ENCODE measurements at places on chromosomes 1 and 21. TPM values are rescaled to one million over a fixed set of nuclear protein-coding genes. Genes with fewer than 3 reads are reported as not detected.

PLPPR5 gene
- 0.05 TPM for total RNA-seq

GRCh38 chr21:36615274-36615964 is 83.5 kb upstream of the SIM2 start:
- no peak for DNase-seq

- no peak for DNase-seq
Measured at GRCh38 chr21:46551636-46552241, 53.1 kb downstream of the S100B start.

GRCh38 chr1:224519874-224520273 is 85.3 kb upstream of the WDR26 start:
- no peak for DNase-seq

PRAMEF27 gene
- not detected for total RNA-seq

ANGPTL1 gene
- not detected for total RNA-seq

- DNase-seq = peak; percentile 67
Measured at GRCh38 chr1:9289090-9289534, 3.6 kb upstream of the SPSB1 start.

DNA sequence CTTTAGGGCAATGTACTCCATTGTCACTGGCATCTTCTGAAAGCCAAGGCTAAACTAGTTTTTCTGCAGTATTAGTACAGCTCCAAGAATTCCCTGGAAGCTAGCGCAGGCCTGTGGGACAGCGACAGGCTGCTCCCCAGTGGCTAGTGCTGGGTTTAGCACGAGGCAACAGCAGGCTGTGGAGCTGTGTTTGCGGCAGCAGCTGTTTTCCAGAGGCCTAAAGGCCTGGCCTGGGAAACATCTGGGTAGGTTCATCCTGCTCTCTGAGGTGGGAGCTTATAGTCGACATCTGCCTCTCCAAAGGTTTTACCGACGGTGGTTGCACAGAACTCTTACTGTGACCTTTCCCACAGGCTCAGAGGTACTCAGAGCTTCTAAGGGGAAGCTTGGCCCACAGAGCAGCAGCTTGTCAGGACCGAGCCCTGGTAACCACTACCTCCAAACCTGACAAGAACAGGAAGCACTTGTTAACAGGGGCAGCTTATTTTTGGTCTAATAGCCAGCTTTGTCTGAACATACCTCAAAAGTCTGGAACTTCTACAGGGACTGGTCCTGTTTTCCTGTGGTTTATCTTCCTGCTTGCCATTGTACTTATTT is 17.2 kb downstream of the CC2D1B start:
- no peak for DNase-seq

- peak; percentile 75 for DNase-seq
Measured at GRCh38 chr1:19067182-19067911, 110.9 kb upstream of the IFFO2 start.

DNA sequence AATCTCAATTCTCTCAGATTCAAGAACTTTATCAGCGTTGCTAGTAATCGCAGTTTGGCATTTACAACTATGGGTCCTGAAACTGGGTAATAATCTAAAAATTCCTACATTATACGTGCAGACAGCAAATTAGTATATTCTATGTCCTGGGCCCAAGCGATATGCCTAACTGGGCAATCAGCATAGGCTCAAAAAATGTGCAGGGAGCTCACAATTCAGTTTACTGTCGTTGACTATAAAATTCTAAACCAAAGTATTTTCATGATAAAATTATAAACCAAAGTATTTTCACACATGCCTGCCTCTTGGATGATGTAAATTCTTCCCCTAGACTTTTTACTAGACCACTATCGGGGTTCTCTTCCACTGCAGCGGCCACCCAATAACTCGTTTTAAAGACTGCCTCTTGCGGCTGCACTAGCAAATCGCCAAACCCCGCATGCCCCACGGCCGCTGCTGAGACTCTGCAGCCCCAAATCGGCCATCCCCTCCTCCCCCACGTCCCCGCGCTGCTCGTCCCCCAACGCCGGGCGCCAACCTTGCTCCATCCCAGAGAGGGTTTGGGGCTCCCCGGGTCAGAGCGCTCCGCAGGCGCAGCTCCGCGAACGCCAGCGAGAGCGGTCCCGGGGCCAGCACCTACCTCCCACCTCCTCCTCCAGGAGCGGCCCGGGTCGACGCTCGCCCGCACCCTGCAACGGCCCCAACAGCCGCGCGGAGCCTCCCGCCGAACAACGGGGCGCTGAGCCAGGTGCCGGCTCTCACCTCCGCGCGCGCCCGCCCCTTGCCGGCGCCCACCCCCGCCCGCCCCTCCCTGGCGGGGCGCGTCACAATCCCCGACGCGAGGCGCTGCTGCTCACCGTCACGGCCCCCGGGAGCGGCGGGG is 506 bp downstream of the SSX2IP start:
- DNase-seq = no peak

DNA sequence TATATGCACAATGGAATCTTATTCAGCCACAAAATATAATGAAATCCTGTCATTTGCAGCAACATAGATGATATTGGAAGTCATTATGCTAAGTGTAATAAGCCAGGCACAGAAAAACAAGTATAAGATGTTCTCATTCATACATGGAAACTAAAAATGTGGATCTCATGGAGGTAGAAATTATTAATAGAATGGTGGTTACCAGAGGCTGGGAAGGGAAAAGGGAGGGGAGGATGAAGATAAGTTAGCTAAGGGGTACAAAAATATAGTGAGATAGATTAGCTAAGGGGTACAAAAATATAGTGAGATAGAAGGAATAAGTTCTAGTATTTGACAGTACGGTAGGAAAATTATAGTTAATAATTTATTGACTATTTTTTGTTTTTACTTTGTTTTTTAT is 27.9 kb downstream of the LIN9 start:
- DNase-seq = no peak

GRCh38 chr1:165858967-165859845 is 31.8 kb downstream of the UCK2 start:
- no peak for DNase-seq

GRCh38 chr1:20726118-20726911 is 6.2 kb downstream of the SH2D5 start:
- DNase-seq = no peak

DNA sequence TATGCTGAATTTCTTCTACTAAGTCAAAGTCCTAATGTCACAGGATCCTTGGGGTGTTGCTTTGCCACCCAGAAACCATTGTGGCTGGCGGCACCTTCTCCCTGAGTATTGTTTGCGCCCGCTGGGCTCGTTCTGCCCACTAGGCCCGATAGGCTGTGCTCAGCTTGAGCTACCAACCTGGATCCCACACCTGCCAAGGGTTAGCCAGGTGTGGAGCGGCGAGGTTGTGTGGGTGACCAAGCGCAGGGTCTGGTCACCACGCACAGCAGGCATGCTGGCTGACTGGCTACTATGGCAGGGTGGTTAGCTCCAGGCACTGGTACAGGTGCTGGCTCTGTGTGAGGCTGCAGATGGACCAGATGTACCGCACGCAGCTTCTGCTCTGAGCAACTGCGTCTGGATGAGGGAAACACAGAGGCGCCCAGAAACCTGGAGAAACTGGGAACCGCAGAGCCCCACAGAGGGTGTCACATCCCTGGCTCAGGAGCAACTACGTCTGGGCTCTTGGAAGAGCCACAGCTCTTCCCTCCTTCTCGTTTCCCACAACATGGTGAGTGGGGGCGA is 50.3 kb upstream of the SCYL3 start:
- no peak for DNase-seq

GRCh38 chr1:235558621-235559169 is 54.4 kb upstream of the B3GALNT2 start:
- DNase-seq = no peak

DNA sequence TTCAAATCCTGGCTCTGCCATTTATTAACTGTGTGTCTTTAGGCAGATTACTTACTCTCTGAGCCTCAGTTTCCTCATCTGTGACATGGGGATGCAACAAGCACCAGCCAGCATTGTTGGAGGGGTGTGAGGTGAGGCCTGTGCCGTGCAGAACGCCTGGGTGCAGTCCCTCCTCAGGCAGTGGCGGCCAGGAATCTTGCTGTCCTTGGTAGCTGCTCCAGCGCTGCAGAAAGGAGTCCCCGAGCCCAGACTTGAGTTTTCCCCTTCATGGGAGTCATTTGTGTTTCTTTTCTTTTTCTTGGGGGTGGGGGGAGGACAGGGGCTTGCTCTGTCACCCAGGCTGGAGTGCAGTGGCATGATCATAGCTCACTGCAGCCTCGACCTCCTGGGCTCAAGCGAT is 46.6 kb downstream of the DISP3 start:
- DNase-seq = no peak

- no peak for DNase-seq
Measured at GRCh38 chr1:201336711-201337450, 40.6 kb downstream of the TNNT2 start.

TTLL10 gene
- total RNA-seq = not detected
